Sigmoid colon (tissue), 7 donors: ENCODE measurements at places on chromosomes 3 and 15. TPM values are rescaled to one million over a fixed set of nuclear protein-coding genes. Genes with fewer than 3 reads are reported as not detected.

The CORO2B gene
- total RNA-seq: 3.7 TPM

The C3orf22 gene
- not detected for total RNA-seq

The PTX3 gene
- 3.9 TPM for total RNA-seq

The IRAK2 gene
- 3.8 TPM for total RNA-seq

The SLC28A1 gene
- total RNA-seq: not detected

The RAB6B gene
- 4.3 TPM for total RNA-seq

DNA sequence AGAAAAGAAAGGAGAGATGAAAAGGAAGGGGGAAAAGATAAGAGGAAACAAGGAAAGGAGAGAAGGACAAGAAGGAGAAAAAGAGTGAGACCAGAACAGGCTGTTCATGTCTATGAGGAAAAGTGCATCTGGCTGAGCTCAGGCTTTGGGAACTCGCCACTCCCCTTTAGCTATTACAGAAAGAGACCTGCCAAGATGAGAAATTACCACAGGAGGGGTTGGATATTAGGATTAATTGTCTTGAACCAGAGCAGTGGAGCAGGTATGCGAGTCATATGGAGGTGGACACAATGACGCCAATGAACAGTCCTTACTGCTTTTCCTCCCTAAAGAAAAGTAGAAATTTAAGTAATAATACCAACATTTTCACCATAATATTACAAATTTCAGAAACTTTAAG is 577.0 kb upstream of the ARRDC4 start:
- no peak for DNase-seq

GRCh38 chr3:171660188-171660587 is 150.1 kb downstream of the PLD1 start:
- no peak for DNase-seq

- DNase-seq: no peak
These were observed 145.9 kb downstream of the APBA2 start for GRCh38 chr15:29031502-29032228.

- no peak for DNase-seq
These were observed 286.8 kb upstream of the TRIM42 start for GRCh38 chr3:140391061-140391460.

DNA sequence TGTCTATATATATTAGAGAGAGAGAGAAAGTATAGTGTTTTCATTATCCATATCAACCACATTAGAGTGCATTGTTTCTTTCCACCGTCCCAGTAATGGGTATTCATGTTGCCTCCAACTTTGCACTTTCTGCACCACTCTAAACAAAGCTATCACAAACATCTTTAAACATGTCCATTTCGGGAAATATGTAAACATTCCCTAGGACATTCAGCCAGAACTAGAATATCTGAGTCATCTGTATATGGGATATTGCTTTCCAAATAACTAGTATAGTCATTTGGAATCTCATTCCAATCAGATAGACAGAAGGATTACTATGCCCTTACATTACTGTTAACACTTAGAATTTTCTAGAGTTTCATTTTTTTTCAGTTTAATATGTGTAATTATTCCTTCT is 914.9 kb upstream of the EPHA6 start:
- DNase-seq: no peak

DNA sequence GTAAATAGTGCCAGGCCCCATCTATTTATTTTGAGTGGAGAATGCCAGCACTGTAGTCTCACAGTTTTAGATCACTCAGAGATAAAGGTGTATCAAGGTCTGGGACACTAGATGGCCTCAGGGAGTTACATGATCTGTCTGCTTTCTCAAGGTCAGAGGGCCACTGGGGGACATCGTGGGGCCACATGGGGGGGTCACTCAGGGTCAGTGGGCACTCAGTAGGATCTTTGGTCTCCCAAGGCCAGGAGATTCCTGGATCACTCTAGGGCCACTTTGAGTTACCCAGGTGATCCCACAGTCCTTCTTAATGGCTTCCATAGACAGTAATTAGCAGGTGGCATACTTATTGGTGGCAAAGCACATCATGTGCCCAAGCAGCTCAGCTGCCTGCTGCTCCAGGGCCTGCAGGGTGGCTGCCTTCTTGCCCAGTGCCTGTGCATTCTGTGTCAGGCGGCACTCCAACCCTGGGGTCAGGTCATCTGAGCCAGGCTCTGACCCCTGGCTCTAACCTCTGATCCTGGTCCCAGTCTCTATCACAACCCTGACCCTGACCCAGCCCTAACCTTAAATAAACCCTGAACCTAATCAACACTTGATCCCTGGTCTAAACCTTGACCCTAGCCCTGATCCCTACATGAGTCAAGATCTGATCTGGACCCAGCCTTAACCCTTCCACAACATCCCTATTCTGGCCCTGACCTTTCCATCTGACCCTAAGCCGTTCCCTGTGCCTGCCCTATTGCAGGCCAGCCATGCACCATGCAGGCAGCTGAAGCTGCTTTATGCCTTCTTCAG is 1.8 kb upstream of the LAMB2 start:
- DNase-seq: no peak

DNA sequence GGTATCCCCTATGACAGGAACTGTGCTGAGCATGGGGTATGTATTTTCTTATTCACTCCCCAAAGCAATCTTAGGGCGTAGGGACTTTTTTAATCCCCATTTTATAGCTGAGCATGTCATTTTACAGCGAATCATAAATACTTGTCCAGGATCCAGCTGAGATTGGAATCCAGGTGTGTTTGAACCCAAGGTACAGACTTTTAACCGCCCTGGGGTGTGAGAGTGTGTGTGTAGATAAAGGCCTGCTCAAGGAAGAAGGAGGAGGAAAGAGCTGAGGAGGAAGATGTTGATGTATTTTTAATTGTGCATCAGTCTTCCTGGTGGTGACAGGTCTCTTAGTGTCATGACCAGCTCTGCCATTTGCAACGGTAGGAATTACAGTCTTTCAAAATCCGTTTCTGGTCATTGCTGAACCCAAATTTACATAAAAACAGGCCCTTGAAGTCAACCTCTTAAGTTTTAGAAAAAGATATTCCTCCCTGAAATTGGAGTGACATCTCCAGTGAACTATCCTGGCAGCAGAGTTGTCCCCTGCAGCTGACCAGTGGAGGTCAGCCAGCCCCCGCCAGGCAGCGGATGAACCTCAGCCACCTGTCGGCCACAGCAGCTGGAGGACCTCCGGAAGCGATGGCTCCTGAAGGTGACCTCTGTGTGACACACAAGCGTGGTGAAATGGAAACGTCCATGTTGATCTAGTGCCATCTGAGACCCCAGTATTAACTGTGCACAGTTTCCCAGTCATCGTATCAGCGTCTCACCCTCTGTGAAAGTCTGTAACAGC is 92.8 kb upstream of the MITF start:
- no peak for DNase-seq

GRCh38 chr15:69002783-69003182 is 11.7 kb upstream of the NOX5 start:
- no peak for DNase-seq

- DNase-seq: no peak
These were observed 180.6 kb upstream of the LRRN1 start for GRCh38 chr3:3618623-3619022.

DNA sequence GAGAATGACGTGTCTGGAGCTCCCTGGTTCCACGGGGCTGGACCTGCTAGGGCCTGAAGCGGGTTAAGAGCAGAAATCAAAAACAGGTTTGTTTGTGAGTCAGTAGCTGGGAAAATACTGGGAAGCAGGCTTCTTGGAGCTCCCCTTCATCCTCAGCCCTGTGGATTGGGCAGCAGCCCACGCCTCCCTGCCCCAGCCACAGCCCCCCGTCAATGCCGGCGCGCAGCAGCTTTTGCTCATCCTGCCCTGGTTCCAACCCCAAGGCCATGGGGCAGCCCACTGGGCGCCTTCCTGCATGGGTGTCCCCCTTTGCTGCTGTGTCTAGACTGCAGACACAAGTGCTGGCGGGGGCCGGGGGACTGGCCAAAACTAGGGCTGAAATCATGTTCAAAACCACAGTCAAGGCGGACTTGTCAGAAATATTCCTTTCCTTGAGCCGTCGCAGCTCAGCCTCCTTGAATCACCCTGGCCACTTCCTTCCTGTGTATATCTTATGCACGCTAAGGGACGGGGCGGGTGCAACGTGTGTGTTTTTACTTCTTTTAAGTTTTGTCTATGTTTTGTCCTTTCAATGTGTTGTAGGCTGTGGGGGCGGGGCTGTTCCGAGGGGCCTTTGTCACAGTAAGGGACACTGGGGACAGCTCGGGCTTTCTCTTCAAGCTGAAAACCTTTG is 108.1 kb downstream of the KLF13 start:
- peak; percentile 74 for DNase-seq

DNA sequence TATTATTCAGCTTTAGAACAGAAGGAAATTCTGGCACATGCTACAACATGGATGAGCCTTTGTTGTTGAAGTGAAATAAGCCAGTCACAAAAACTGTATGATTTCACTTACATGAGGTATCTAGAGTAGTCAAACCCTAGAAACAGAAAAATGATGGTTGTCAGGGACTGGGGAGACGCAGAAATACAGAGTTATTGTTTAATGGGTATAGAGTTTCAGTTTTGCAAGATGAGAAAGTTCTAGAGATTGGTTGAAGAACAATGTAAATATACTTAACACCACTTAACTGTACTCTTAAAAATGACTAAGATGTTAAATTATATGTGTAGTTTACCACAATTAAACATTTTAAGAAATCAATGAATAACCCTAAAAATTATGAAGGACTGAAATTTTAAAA is 15.8 kb downstream of the SPTSSB start:
- no peak for DNase-seq

DNA sequence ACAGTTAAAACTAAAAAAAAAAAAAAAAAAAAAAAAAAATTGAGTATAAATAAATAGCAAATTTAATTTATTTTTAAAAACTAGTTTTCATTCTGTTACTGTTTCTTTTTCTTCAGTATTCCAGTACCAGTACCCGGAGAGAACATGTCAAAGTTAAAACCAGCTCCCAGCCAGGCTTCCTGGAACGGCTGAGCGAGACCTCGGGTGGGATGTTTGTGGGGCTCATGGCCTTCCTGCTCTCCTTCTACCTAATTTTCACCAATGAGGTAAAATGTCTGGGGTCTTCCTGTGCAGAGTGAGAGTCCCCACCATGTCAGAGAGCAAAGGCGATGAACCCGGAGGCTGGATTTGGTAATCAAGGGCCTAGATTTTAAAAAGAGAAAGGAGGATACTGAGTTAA is 4.4 kb downstream of the TMEM43 start:
- no peak for DNase-seq
